ENCODE measurements at places on chromosomes 1 and 21.

DNA sequence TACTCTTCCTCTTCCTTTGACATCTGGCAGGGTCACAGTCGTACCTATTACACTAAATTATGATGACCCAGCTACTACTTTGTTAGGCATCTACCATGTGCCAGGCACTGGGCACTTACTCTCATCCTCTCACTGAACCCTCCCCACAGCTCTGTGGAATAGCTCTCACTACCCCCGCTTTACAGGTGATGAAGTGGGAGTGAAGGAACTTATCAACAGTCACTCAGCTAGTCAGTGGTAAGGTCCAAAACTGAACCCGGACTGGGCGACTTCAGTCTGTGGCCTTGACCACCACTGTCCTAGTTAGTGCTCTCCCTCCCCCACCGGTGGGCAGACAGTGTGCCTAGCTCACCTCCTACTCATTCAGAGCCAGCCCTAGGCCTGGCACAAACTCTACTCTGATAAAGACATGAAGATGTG is 12.3 kb downstream of the ADGRB2 start:
- no peak for DNase-seq

DNA sequence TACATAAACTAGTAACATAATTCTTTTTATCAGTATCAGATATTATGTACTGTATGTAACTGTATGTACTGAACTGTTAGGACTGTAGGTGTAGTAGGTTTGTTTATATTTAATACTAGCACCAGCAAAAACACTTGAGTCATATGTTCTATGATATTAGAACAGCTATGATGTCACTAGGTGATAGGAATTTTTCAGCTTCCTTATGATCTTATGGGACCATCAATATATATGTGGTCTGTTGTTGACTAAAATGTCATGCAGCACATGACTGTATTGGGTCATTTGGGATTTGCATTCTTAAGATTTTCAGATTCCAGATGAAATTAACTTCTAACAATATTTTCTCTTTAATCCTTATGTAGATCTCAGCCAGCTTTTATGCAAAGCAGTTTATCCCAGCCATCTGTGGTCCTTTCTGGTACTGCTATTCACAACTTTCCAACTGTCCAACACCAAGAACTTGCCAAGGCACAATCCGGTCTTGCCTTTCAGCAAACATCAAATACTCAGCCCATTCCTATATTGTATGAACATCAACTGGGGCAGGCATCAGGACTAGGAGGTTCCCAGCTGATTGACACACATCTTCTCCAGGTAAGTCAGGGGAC is 38.3 kb upstream of the MYOCOS start:
- no peak for DNase-seq

DNA sequence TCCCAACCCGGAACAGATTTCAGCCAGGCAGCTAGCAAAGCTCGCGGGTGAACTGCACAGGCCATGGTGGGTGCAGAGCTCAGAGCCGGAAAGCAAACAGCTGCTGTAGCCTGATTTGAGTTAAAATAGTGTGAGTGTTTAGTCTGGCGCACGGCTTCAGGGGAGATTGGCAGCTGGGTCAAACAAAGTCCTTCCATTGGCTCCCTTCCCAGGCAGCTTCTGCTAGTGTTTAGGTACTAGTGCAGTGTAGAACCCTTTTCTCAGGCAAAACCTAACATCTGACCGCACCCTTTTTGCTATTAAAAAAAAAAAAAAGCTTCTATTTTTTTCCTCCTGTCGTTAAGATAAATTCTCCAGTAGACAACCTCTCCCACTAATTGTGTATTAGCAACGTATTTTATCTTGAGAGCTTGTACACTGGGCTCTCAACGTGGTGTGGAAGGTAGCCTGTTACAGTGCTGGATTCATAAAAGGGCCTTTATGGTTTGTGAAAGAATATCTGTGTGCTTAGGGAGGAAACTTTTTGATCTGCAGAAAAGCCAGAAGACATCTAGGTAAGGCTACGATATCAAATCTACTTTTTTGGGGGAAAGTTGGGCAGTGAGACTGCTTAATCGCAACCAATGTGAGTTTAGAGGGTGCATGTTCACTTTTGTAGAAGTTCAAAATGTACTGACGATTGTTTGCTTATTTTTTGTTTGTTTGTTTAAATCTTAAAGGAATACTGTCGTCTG is 689.6 kb downstream of the USP25 start:
- peak; percentile 19 for DNase-seq

DNA sequence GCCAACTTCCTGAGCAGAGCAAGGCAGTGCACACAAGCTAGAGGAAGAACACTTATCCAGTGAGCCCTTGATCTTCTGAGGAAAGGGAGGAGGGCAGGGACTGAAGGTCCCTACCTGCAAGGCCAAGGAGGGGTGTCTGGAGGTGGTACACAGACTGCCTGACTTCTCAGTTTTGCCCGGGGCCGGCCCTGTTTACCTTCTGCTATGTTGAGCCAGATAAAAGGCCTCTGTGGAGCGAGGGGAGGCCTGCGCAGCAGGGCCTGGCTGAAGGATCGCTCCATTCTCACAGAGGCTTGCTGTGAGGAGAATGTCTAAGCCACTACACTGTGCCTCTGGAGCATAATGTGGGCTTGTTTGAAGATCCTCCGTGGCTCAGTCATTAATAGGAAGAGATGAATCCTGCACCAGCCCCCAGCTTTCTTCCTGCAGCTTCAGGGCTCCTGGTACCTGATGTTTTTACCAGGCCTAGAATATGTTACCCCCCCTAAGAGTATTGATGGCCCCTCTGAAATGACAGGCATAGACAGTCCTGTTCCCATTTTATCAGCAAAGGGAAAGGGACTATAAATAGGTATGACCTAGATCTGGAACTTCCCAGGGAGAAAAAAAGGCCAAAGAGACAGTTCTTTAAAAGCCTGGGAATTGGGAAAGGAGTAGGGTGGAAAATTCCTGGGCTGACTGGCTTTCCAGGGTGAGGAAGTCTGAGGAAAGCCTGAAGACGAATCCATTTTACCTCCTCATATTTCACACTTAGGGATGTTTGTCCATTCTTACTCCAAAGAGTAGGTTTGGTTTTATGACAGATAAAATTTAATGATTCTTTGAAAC is 4.7 kb downstream of the POGK start:
- DNase-seq = no peak

- no peak for DNase-seq
These were observed 8.6 kb downstream of the PKP1 start for GRCh38 chr1:201291916-201292315.

DNA sequence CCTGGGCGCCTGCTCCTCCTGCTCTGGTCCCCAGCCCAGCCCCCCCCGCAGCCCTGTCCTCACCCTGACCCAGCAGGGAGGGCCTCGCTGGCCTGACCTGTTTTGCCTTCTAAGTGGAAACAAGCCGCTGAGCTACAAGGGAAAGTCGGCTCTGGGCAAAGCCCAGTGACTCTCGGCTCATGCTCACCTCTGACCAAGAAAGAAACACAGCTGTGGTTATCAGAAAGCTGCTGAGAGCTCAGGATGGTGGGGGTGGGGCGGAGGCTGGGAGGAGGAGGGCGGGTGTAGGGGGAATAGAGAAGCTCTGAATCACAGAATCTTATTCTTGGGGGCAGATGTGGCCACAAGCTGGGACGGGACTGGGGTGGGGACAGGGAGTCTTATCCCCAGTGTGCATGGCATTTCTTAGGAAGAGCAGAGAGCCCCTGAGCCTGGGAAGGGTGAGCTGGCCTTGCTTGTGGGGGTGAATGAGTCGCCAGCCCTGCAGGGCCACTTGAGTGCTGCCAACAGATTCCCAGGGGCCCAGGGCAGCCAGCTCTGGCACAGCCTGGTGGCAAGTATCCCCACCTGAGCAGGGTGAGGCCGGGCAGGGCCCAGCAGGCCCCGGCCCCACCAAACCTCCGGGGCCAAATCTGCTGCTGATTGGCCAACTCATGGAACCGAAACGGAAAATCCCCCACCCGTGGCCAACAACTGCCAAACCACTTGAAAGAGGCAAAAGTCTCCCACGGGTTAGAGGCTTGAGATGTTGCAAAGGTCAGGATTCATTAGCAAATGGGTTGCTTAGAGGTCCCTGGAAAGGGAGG is 120.6 kb downstream of the SPSB1 start:
- DNase-seq = no peak

GRCh38 chr1:119873135-119874015 is 22.9 kb downstream of the ADAM30 start:
- DNase-seq = no peak

Measured in NCI-H1436 treated with DMSO at 0.1 percent for 48 hours (cell line).